Activated CD4-positive, alpha-beta memory T cell treated with anti-CD3 and anti-CD28 coated beads, Interleukin-2, amount 10 ng/mL, durations not matched to agents 7 days and 5 days (primary cell): ENCODE measurements at places on chromosomes 16 and 17.
A peak's percentile ranks its signal among the peaks of the same experiment; 100 is the strongest.

- H3K27ac ChIP-seq, result peak overlapping the region; percentile 78
- H3K4me1 ChIP-seq, result peaks cover 64% of the 10 kb centered on the region
- no peak for DNase-seq
- peaks cover 65% of the 10 kb centered on the region for H3K36me3 ChIP-seq
These were observed 3.7 kb downstream of the TMEM204 start for GRCh38 chr16:1537138-1537577.

DNA sequence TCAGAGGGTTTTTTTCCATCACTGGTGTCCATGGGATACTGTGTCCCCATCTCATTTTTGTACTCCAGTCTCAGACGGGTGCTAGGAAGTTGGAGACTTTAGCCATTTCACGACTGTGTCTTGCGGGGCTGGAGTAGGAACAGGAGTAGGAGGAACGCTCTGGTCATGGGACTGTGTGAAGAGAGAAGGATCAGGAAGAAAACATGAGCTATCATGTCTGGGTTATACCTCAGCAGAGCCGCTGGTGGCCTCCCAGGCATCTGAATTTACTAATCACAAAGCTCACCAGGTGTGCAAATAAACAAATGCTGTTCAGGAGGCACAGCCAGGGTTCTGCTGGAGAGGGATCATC lies 225.4 kb downstream of the SEC14L1 start:
- H3K36me3 ChIP-seq, result no peaks in the 10 kb centered on the region
- no peak overlapping the region for H3K27ac ChIP-seq
- H3K4me3 ChIP-seq, result no peak overlapping the region
- DNase-seq, result no peak

DNA sequence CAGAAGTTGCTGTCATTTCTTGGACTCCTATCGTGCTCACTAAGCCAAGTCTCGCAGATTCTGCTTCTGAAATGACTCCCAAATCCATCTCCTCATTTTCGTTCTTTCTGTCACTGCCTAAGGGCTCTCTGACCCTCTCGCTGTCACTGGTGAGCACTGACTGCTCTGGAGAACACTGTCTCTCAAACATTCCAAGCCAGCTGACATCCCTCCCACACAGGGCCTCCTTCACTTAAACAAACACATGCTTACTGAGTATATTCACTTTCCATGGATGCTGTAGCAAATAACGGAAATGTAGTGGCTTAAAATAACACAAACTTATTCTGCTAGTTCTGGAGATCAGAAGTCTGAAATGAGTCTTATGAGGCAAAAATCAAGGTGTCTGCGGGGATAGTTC lies 18.8 kb downstream of the CACNG1 start:
- no peaks in the 10 kb centered on the region for H3K27me3 ChIP-seq
- no peak overlapping the region for H3K4me3 ChIP-seq
- no peaks in the 10 kb centered on the region for H3K4me1 ChIP-seq
- no peaks in the 10 kb centered on the region for H3K36me3 ChIP-seq
- H3K27ac ChIP-seq, result no peak overlapping the region

- no peaks in the 10 kb centered on the region for H3K27me3 ChIP-seq
- H3K4me3 ChIP-seq, result no peak overlapping the region
- no peak overlapping the region for H3K27ac ChIP-seq
- peaks cover 16% of the 10 kb centered on the region for H3K36me3 ChIP-seq
- DNase-seq, result no peak
These were observed 151.1 kb downstream of the SKAP1 start for GRCh38 chr17:48278760-48279491.

- no peaks in the 10 kb centered on the region for H3K27me3 ChIP-seq
- H3K27ac ChIP-seq, result no peak overlapping the region
- DNase-seq, result no peak
- peaks cover 1% of the 10 kb centered on the region for H3K4me1 ChIP-seq
- no peak overlapping the region for H3K4me3 ChIP-seq
These were observed 7.5 kb downstream of the DHX38 start for GRCh38 chr16:72101195-72101594.

- H3K4me3 ChIP-seq, result no peak overlapping the region
- H3K27me3 ChIP-seq, result peaks cover 6% of the 10 kb centered on the region
- H3K27ac ChIP-seq, result no peak overlapping the region
These were observed 6.0 kb upstream of the RNF135 start for GRCh38 chr17:30964876-30965275.

DNA sequence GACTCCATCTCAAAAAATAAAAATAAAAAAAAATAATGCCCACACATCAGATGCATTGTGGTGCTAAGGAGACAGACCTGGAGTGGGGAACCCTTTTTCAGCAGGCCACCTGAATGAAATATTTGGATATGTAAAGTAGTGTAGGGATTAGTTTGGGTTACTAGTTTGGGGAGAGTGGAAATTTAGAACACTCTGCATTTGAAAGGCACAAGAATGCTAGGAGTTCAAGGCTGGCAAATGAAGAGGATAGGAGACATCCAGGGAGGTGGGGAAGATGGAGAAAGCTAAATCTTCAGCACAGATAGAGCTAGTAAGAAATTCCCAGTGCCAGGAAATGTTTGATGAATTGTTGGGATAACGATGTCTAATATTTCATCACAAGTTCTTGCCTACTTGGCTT lies 298.3 kb upstream of the ERCC4 start:
- no peaks in the 10 kb centered on the region for H3K36me3 ChIP-seq
- no peak overlapping the region for H3K27ac ChIP-seq
- H3K4me1 ChIP-seq, result no peaks in the 10 kb centered on the region
- DNase-seq, result no peak
- no peak overlapping the region for H3K4me3 ChIP-seq
- H3K27me3 ChIP-seq, result no peaks in the 10 kb centered on the region

DNA sequence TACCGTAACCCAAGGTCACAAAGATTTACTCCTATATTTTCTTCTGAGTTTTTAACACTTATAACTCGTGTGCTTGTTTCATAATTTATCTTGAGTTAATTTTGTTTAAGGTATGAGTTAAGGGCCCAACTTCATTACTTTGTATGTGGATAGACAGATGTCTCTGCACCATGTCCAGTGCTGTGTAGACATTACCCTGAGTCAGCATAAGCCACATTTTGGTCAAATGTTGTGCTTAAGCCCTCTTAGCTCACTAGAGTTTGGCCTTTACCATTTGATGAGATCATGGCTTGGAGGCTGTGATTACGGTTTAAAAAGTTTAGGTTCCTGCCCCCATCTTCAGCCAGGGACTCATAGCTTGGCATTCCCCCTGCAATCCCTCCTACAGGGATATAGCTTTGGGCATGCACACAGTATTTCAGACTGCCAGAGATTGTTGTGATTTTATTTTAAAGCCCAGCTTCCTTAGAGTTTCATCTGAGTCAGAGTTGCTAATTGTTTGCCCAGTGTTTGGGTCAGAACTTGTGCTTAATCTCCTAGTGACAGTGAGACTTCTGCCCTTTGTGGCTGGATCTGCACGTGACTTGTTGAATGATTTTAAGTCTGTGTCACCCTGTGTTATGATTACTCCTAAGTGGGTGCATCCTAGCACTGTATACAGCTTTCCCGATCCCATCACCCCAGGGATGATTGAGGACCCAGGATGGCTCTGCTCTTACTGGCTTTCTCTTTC lies 393.1 kb downstream of the CNTNAP4 start:
- no peak overlapping the region for H3K4me3 ChIP-seq
- no peaks in the 10 kb centered on the region for H3K27me3 ChIP-seq
- H3K27ac ChIP-seq, result no peak overlapping the region
- DNase-seq, result no peak
